ENCODE measurements at places on chromosomes 4 and X.

DNA sequence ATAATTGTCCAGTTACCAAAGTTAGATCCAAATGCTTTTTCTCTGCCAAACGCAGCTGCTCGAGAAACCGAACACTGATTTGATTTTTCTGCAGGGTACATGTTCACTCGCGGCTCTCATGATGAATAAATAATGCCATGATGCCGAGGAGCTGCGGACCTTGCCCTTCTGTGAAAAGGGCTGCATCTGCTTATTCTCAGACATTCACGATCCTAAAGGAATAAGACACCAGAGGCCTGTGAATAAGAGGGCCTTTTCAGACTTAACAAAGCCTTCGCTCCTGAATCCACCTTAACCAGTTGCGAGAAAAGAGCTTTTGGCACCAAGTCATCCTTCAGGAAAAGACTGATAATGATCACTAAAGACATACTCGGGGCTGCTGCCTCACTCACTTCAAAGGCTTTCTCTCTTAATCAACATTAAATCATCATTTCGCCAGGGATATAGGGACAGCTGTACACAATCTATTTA, 147.5 kb downstream of the FBXO8 start:
- no peak for DNase-seq

DNA sequence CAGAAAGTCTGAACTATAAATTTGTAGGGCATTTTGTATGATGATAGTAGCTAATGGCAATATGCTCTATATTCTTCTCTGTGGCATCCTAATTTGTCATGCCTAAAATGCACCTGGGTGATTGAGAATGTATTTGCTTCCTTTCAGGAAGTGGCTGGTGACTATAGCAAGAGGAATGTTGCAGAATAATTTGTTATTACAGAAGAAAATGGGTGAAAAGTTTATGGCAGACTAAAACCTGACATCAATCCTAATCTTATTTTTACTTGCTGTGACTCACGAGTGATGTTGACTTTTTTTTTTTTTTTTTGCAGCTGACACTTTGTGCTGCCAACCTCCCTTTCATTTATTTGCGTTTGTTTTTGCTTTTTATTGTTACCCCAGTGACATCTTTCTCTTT, 141.1 kb downstream of the MSL3 start:
- no peak for DNase-seq

DNA sequence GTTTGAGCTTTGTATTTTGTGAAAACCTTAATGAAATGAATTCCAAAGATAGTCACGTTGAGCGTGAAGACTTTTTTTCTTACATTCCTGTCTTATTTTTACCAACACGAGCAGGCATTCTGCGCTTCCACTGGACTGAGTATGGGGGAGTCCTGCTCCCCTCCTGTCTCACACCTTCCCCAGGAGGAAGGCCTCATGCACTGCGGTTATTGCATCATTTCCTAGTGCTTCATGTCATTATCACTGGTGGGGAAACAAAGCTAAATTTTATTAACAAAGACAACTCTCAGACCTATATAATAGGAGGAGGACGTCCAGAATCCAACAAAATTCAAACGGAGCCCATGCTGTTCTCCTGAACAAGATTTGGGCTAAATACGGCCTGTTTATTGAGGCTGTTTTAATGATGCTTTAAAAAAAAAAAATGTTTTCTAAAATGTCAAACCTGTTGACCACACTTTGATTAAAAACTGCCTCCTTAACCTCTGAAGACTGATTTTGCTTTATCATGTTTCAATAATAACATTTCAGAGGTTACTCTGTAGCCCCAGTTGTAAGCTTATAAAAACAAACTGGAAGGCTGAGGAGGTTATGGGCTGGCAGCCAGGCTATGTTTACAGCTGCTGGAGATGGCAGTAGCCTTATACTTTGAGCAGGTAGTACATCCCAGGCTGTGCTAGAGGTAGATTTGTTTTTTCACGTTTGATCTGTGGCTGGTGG, 118.0 kb downstream of the SOWAHB start:
- no peak for DNase-seq

- DNase-seq, result no peak
Measured at GRCh38 chr4:2077537-2078460, 18.7 kb downstream of the NAT8L start.

GRCh38 chr4:67550857-67551256, 5.6 kb upstream of the CENPC start:
- no peak for DNase-seq

GRCh38 chr4:175784986-175785525, 27.0 kb downstream of the GPM6A start:
- no peak for DNase-seq

DNA sequence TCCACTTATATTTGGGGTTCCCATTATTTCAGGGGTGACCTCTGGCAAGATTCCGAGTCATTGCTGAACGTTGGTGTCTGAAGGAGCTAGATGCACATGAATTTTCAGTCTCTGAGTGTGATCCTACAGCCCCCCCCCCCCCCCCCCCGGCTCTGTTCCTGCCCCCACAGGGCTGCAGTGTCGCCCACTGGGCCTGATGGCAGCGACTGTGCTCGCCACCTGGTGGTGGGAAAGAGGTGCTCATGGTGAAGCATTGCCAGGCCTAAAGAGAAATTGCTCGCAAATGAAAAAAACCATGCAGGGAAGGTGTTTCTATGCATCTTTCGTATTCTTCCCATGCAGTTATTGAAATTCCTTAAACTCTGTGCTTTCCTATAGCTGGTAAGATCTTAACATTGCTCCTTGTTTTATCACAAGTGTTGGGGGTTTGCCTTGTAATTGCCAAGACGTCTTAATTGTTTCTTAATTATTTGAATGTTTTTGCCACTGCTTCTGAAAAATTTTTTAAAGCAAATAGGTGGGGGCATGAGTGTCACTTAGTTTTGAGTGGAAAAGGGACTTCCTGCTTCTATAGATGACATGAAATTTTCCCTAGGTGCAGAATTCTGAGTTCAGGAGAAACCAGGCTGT, 63.2 kb downstream of the CLDN22 start:
- DNase-seq, result peak; percentile 8

Measured in NCI-H1694 (cell line).